ENCODE measurements at places on chromosomes 2 and 18.

- no peak for DNase-seq
These were observed 38.4 kb upstream of the STAT4 start for GRCh38 chr2:191189112-191189635.

- DNase-seq: no peak
These were observed 31.6 kb downstream of the MBD2 start for GRCh38 chr18:54192900-54193299.

GRCh38 chr2:197183355-197183754, 127.2 kb downstream of the ANKRD44 start:
- no peak for DNase-seq

- no peak for DNase-seq
These were observed 128.4 kb downstream of the IKZF2 start for GRCh38 chr2:213022987-213023386.
